ENCODE measurements at places on chromosomes 12 and 14. TPM values are rescaled to one million over a fixed set of nuclear protein-coding genes. Genes with fewer than 3 reads are reported as not detected.

GRCh38 chr12:27319409-27319808 lies 13.2 kb upstream of the BMAL2 start:
- no peak for DNase-seq

- no peak for DNase-seq
These were observed 76.3 kb upstream of the PPP4R3A start for GRCh38 chr14:91586410-91586809.

GLIPR1L2 gene
- 1.6 TPM for total RNA-seq

TMEM233 gene
- 0.43 TPM for total RNA-seq

FMNL3 gene
- 44.0 TPM for total RNA-seq

DNA sequence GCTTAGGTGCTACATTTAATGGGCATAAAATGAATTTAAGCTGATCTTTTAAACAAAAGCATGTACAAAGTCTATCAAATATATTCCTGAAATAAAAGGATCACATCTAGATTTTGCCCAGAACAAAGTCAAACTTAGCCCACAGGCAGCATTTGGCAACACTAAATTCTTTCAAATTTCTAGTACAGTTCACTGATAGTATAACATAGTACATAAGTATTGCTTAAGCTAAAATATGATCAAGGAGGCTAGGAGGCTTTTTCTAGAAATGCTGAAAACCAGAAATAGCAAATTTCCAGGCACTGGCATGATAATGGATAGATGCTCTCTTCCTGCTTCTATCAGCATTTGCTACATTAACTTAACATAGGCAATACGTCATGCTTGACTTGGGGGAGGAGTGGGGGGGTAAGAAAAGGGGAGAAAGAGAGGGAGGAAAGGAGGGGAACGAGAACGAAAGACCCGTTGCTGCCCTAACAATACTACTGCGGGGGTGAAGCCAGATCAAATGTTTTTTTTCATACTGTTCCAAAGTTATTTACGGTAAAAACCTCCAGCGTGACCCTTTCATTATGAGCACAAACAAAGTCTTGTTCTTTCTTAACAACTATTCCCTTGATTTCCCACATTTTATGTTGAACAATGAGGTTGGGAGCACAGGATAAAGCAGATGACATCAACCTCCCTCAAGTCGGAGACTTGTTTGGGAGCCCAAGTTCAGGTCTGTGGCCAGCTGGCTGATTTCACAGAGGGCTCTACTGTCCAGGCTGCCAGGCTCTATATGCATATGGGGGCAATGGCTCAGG lies 10.6 kb downstream of the TMED10 start:
- DNase-seq, result no peak

PPFIA2 gene
- 1.8 TPM for total RNA-seq

TEX22 gene
- 2.1 TPM for total RNA-seq

GRCh38 chr12:30067146-30067545 lies 283.4 kb upstream of the TMTC1 start:
- no peak for DNase-seq

DNA sequence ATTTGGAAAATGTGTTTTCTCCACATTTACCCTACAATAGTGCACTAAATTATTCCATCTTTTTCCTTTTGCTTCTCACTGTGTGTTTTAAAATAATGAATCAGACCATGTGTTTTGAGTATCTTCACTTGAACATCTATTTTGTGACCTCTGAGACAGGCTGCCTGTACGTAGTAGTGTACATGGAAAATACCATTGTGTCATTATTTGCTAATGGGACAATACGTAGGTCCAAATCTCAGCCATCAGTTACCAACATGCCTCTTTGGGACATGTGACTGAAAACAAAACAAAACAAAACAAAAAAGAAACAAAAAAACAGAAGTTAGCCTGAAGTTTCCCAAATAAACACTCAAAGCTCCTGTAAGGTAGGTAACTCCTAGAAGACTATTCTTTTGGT lies 7.1 kb upstream of the MYF6 start:
- no peak for DNase-seq

DNA sequence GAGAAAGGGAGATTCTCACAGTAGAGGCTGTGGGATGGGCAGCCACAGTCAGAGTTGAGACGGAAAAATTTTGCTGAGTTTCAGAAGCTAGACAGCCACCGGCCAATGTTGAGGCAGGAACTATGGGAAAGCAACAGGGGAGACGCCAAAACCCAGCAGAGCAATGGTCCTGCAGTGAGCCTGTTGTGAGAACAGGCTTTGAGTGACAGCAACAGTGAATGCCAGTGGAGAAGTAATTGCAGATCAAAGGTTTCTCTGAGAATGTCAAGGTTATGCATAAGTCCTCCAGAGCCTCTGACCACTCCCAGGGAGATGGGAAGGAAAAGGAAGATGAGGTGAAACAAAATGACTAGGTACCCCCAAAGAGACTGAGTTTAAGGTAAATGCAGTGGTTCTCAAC lies 54.2 kb upstream of the DAAM1 start:
- no peak for DNase-seq

SYCP3 gene
- total RNA-seq, result not detected

TRPV4 gene
- total RNA-seq, result 9.4 TPM

DNA sequence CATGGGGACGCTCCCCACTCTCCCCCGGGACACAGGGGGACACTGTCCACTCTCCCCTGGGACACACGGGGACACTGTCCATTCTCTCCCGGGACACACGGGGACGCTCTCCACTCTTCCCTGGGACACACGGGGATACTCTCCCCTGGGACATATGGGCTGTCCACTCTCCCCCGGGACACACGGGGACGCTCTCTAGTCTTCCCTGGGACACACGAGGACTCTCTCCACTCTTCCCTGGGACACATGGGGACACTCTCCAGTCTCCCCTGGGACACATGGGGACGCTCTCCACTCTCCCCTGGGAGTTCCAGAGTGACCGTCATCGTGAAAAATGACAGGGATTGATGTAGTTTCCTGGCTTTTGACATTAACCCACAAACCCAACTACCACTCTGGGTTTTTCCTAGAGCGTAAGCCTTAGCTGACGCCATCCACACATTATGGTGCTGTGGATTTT lies 3.0 kb upstream of the P2RX2 start:
- no peak for DNase-seq

All from upper lobe of left lung (tissue), 6 donors.